ENCODE measurements at places on chromosomes 12 and 14.
A peak's percentile ranks its signal among the peaks of the same experiment; 100 is the strongest.

DNA sequence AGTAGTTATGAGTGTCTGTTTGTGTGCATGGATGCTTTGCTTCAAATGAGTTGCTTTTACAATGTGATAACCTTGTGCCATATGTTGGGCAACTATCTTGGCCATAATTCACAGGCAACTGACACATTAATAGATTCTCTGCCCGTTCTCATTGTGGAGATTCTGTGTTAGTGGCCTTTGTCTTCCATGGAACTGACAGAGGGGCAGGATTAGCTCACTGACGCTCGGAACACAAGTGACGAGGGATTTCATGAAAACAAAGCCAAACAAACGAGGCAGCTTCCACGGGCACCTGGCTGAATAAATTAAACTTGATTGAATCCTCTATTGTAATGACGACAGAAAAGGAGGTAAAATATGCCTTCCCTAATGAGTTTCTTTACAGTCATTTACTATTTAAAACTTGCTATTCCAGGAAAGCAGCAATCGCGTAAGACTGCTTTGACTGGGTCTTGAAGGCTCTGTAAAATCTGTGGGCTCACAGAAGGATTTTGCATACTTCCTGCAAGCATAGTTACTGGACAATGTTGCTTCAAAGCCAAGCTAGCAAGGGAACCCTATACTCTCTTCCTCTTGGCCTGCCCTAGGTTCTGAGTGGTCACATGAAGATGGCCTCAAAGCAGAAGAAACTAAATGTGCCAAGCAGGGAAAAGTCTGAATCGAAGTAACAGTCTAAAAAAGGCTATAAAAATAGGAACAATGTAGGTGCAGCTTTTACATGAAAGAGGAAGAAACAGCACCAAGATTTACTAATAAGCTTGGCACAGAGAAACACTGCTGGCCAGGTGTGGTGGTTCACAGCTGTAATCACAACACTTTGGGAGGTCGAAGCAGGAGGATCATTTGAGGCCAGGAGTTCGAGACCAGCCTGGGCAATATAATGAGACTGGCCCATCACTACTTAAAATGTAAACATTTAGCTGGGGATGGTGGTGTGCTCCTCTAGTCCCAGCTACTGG lies 28.1 kb upstream of the SINHCAF start:
- DNase-seq = peak; percentile 69

GRCh38 chr12:65195387-65196055 lies 26.1 kb downstream of the LEMD3 start:
- DNase-seq = no peak

DNA sequence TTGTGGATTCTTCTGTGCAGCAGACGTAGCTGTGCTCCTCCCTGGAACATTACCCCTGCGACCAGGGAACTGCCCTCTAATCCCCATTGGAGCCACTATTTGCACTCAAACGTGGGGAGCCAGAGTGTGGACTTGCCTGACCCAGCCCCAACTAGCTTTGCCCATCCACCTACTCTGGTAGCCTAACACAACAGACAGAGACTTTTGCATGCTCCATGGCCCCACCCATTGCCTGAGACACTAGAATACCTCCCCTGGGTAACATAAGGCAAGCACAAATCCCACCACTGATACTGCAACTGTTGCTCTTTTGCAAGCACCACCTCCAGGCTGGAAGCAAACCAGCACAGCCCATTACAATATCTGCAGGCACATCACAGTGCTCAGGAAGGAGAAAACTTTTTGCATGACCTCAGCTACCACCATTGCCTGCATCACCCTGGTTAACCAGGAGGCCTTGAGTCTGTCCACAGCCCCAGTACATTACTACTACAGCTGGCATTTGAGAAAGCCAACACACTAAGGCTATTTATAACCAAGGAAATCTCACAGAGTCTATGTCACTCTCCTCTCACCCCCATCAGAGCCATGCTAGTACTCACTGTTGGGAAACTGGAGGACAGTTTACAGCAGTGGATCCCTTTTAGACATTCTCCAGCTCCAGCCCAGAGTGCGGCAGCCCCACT lies 15.0 kb downstream of the CEP128 start:
- DNase-seq = no peak

DNA sequence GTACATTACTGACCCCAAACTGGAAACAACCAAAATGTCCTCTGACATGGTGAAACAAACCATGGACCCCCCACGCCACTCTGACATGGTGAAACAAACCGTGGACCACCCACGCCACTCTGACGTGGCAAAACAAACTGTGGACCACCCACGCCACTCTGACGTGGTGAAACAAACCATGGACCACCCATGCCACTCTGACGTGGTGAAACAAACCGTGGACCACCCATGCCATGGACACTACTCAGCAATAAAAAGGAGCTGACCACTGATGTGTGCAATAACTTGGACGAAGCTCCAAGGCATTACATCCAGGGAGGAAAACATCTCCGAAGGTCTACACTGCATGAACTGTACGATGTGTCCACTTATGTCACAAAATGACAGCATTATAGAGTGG lies 3.1 kb upstream of the GOLGA3 start:
- no peak for DNase-seq

DNA sequence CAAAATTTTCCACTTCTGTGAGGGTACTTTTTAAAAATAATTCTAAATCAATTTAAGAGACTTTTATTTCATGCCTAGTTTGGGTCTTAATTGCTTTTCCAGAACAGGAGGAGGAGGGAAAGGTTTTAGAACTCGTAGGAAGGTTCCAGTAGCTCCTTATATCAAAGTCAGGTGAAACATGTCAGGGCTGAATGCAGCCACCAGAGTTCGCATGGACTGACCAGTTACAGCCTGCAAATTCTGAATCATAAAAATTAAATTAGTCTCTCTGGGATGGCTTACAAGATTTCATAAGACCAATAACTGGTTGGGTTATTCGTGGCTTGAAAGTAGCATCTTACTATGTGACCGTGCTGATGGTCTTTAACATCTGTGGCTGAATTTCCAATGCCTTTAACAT lies 397 bp downstream of the BDKRB1 start:
- no peak for DNase-seq

GRCh38 chr14:92154283-92154942 lies 32.6 kb downstream of the CPSF2 start:
- DNase-seq = no peak

- DNase-seq = no peak
These were observed at the start of gene GPR84 for GRCh38 chr12:54364413-54364812. GPR84 (minus strand) TSS chr12:54364486; CDS start chr12:54363851, 635 bp downstream.

DNA sequence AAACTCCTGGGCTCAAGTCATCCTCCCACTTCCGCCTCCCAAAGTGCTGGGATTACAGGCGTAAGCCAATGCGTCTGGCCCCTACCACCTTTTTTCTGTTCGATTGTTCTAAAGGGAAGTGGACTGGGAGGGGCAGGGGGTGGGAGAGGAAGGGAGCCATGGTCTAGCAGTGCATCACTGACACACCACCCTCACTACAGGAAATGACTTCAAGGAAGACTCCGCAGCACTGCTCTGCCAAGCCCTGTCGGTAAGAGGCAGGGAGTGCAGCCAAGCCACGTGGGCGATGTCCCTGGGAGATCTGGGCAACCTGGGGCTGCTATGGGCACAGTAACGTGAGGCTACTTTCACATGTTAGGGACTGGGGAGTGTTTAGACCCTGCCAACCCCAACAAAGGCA lies 18.0 kb downstream of the LRRC74A start:
- no peak for DNase-seq

GRCh38 chr12:121278169-121279070 lies 18.1 kb downstream of the CAMKK2 start:
- DNase-seq = no peak

DNA sequence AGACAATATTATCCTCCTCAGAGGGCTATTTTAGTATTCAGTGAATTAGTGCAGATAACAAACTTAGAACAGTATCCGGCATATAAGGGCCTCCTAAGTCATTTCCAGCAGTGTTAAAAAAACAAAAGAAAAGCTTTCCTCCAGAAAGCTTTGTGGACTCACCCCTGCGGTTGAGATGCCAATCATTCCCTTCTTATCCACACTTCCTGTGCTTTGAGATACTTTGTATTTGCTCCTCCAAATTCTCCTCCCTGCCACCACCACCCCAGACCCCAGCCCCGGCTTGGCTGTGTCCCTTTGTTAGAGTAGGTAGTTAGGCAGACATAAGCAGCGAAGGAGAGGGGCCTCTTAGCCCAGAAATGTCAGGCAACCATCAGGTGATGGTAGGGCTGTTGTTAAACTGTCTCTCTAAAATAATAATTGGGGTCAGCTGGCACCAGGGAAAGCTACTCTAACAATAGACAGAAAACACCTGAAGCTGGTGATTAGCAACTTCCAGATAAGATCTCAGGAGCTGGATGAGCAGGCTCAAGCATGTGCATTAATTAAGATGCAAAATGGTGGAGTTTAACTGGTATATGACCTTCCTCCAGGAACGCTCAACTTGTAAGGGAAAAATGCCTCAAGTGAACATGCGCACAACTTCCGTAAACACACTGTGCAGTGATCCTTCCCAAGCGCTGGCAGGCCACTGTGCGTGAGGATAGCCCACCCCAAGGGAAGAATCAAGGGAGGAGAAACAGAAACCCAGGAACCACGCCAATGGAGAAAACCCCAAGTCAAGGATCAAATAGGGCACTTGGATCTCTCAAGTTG lies 152.1 kb upstream of the EEA1 start:
- no peak for DNase-seq

- no peak for DNase-seq
These were observed 22.1 kb upstream of the KIF26A start for GRCh38 chr14:104116288-104116755.

DNA sequence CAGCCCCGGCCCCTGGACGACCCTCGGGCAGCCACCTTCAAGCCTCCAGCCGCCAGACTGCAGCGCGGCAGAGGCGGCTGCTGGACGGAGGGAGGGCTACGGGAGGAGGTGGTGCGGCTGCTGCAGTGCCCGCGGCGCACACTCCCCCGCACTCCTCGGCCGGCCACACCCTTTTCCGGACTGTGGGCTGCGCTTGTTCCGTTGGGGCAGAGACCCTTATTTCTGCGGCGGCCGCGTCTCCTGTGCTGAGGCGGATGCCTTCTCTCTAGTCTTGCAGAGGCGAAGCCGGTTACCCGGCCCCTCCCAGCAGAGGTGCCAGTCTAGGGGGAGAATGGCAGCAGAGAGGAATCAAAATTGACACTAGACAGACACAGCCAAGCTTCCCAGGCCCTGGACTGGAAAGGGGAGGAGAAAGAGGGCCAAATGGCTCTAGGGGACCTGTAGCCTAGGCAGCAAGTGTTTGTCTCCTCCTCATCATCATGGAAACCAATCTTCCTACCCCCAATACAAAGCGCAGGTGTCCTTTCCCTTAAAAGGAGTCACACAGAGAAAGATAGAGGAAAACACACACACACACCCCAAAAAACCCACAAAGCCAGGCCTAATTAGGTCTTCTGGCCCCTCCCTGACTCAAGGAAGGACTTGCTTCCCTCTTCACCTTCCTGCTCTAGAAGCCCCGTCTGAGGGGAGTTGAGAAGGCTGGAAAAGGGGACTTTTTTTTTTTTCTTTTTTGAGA lies 1.3 kb downstream of the ESYT1 start:
- DNase-seq = no peak

- DNase-seq = no peak
These were observed 400.1 kb downstream of the APAF1 start for GRCh38 chr12:99045158-99045557.

GRCh38 chr12:38152816-38153736 lies 163.5 kb upstream of the ALG10B start:
- DNase-seq = no peak

- no peak for DNase-seq
These were observed 20.3 kb downstream of the MTA1 start for GRCh38 chr14:105439710-105440553.

DNA sequence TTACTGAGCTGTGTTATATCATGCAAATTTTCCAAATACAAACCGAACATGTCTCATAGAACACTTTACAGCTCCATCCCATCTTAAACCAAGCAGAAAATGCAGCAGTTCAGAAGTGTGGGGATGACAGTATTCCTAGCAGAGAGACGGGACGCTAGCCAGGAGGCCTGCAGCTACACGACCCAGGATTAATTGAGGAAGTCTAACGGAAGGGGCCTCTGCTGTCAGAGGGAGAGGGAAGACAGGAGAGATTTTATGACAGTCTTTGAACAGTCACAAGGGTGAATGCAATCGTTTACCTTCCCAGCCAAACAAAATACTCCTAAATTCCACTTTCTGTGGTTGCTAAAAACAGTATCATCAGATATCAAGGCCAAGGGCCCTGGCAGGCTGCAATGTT lies 261.9 kb downstream of the TMEM132D start:
- no peak for DNase-seq

- no peak for DNase-seq
These were observed 21.8 kb upstream of the RNU6-8 start for GRCh38 chr14:32224737-32225377.

DNA sequence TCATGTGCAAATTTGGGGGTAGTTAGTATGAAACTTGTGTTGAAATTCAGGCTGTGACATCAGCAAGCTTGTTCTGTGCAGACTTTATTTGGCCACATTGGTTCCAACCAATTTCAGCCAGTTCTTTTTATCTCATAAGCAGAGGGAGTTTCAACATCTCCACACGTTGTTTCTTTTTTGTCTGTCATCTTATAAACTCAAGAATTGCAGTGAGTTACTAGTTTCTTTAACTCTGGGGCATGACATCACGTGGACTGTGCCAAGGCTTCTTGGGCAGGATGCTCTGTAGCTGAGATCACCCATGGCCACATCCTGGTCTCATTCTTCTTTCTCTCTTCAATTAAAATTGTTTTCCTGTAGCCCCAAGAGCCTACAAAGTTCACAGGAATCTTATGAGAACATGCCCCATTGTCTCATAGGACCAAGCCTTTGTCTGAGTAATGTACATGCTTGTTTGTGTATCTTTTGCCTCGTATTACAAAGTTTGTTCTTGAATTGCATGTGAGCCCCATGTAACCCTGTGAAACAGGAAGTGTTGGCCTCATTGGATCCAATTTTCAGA lies 982.0 kb upstream of the TMEM132C start:
- DNase-seq = no peak

- DNase-seq = no peak
These were observed 498.3 kb downstream of the FOXG1 start for GRCh38 chr14:29264865-29265264.

DNA sequence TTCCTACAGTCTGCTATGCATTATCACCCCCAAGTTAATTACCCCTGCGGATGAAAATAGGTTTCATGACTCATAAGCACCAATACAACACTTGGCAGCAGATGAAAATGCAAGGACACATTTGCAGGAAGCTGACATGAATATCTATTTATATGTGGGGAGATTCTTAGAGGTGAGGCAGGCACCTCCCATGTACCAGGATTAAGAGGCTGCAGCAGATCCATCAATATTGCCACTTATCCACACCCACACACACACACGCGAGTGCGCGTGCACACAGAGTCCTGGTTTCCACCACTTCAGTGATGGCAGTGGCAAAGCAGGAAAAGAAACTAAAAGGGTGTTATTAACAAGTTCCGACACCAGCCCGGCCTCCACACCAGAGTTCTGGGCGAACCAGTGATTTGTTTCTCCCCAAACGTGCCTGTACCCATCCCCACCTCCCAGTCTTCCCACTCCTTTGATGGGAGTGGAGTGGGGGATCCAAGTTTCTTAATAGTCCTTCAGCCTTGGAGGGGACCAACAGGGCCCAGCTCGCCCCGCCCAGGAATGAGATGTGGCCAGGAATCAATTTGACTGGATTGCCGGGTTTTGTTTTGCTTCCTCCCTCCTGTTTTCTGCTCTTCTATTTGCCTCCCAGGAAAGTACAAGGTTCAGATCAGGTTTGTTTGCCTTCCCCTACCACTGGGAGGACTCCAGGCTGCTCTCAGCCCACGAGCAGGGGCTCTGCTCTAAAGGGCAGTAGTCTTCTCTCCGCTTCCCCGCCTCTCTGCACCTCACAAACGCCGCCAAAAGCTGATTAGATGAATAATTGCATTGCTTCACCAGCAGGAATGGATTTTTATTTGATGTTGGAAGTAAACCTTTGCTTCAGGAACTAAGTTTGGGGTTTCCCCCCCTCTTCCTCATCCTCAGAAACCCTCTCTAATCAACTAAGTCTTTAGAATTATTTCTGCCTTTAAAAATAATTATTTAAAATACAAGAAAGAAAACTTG lies 5.2 kb downstream of the IRF2BPL start:
- no peak for DNase-seq

Measured in NCI-H187 treated with DMSO at 0.1 percent for 48 hours (cell line).